ENCODE measurements at places on chromosomes 2 and 18.

DNA sequence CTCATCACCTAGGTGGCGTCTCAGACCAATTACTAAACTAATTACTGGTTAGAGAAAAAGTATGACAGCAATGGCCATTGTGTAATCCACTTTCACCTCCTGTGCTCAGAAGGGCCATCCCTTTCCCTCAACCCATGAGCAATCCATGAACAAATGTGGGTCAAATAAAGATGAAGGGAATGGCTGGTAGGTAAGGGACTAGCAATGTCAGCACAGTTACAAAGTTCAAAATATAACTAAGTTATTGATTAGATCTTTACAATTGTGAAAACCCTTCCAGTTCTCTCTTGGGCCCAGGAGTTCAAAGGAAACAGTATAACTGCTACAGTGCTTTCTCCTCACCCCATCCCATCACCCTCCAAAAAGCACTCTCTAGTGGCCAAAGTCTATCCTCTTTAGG is 98.3 kb downstream of the DTNA start:
- no peak for DNase-seq

GRCh38 chr2:163768881-163769695 is 33.3 kb upstream of the FIGN start:
- DNase-seq: no peak

DNA sequence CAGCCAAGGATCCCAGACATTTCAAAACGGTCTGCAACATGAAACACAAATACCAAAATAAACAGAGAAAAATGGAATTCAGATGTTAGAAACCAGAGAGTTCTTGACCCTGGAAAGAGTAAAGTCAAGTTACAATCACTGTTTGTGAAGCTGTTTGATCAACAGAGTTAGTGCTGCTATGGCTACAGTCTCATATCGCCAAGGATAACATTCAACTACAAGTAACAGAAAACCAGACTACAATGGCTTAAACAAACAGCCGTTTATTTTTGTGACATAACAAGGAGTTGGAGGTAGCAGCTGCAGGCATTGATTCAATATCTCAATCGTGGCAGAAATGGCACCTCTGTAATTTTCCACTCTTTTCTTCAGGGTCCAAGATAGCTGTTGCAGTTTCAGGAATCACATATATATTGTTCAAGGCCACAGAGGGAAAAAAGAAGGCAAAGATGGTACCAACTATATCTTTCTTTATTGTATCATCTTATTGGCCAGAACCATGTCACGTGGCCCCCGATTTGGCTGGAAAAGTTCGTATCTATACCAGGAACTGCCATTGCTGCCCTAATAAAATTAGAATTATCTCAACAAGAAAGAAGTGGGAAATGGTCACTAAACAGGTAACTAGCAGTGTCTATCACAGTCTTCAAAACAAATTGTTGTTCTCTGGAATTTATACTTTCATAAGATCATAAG is 17.7 kb upstream of the HNRNPLL start:
- no peak for DNase-seq

DNA sequence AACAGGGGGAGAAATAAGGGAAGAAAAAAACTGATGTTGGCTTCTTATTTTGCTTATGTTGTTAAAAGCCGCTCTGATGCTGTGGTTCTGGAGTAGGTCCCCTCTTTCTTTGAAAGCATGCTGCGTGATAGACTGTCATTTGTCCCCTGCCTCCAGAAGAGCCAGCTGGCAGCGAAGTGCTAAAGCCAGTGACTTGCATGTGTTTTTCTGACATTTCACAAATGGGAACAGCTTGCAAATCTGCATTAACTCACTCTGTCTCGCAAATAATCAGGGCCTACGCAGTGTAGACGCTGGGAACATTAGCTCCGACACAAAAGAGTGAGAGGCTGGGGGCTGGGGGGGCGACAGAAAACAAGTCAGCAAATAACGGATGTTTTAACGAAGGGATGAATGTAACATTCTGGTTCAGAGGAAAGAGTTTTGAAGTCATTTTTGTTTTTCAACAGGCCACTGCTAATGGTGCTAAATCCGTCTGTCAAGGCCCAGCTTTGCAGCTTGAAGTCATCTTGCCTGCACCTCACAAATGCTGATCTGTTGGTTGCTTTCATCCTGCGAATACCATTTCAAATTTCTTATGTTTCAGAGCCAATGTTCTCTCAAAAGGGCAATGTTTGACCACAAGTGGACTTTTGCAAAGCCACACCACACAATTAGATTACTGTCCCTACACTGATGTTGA is 68.8 kb upstream of the PIK3C3 start:
- DNase-seq: no peak

- no peak for DNase-seq
Measured at GRCh38 chr2:224576088-224576715, 9.0 kb downstream of the CUL3 start.

GRCh38 chr2:101305035-101305434 is 3.5 kb downstream of the RNF149 start:
- no peak for DNase-seq

DNA sequence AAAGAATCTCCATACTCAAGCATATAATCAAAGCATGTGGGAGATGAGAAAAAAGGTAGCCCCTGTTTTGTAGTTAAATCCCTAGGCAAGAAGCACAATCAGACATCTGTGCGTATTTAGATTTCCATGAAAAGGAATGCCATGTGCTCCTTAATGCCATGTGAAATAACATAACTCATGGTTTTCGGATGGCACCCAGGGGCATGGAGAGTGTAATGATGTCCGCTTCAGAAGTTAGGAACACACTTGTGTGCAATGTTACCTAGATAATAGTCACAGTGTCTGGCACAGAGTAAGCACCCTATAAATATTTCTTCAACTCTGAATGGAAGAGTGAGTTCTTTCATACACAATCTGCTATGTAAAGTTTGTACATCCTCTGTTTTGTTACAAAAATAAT is 197.0 kb downstream of the NCKAP5 start:
- DNase-seq: no peak

- DNase-seq: no peak
Measured at GRCh38 chr2:100039291-100039980, 103.0 kb downstream of the AFF3 start.

GRCh38 chr2:216181351-216181750 is 72.2 kb downstream of the XRCC5 start:
- no peak for DNase-seq

GRCh38 chr18:62453864-62454263 is 69.0 kb upstream of the ZCCHC2 start:
- no peak for DNase-seq

DNA sequence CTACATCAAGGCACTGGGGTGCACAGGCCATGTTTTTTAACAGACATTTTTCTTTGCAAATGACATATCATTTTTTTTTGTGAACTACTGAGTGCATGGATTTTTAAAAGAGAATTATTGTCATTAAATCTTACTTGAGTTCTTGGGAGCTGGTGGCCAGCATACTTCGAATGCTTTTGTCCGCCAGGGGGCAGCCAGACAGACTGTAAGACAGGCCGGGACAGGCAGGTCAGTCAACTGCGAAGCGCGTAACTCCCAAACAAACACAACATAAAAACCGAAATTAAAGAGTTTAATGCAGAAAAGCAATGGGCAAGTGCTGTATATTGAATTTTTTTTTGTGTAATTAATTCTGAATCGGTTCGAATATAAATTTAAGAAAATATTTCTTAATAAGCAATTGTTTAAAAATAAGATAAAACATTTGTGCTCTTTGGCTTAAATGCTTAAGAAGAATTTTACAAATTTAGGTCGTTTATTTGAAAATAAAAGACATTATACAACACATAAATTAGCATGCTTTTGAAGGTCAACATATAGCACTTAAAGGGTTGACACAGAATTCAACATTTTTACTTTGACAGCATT is 142.2 kb upstream of the PXDN start:
- DNase-seq: no peak

DNA sequence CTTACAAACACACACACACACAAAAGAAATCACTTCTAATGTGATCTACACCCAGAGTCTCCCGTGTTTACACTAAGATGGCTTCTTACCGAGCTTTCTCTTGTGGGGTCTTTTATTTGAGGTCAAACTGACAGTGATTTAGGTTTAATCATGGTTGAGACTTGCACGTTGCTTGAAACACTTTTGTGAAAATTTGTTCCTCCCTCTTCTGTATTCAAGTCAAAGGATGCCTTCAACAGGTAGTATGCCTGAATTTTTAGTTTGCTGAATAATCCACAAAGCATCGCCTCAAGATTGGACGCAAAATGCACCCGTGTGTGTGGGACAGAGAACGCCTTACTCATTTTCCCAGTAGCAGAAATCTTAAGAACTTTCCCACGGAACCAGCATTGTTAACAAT is 4.0 kb upstream of the ZNF516 start:
- no peak for DNase-seq

GRCh38 chr2:48316753-48317750 is 212.9 kb upstream of the STON1 start:
- DNase-seq: no peak

GRCh38 chr2:68834737-68835376 is 36.3 kb downstream of the BMP10 start:
- no peak for DNase-seq

- DNase-seq: no peak
Measured at GRCh38 chr18:3924455-3924854, 474.5 kb downstream of the TGIF1 start.

DNA sequence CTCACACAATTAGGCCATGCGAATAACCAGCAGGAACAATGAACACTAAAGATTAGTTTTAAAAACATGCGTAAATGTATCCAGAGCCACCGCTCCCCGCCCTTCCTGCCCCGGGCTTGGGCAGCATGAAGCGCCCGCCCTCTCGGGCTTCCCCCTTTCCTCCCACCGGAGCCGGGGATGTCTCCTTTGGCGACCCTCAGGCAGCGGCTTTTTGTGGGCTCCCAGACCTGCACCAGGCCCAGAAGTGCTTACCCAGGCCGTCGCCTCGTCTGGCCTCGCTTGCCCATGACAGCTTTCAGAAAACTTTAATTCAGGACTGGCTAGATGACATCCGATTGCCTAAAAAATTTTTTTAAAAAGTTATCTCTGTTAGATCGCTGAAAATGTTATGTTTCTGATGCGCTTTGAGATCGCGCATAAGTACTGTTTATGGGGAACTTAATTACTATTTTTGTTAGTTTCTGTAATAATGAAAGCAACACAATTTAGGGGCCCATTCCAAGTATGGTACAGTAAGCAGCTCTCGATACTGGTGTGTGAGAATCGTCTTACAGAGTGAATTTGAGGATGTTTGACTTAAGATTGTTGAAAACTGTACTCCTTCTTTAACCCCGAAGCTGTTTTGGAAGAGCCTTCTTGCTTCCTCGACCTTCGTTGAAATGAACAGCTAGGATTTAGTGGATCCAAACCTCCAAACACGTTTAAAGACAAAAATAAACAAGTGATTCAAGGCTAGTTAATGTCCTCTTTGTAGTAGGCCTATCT is 1.1 kb downstream of the MAP3K20 start:
- DNase-seq: no peak

Measured in esophagus squamous epithelium (tissue), 5 donors.